Subcutaneous preadipocyte (primary cell): ENCODE measurements at places on chromosomes 11 and 22. TPM values are rescaled to one million over a fixed set of nuclear protein-coding genes. Genes with fewer than 3 reads are reported as not detected.

Gene RAD9A
- total RNA-seq, result 5.9 and 7.6 TPM in 2 replicates

Gene APOL4
- 0.20 and 1.8 TPM in 2 replicates for total RNA-seq

Gene LIF
- 1.5 and 3.1 TPM in 2 replicates for total RNA-seq

Gene UCP3
- total RNA-seq, result 0.73 and 0.78 TPM in 2 replicates

Gene KCNK4
- total RNA-seq, result not detected in 2 replicates

Gene CYP2D6
- total RNA-seq, result 0.20 and 0.37 TPM in 2 replicates

Gene MSANTD2
- total RNA-seq, result 6.6 and 11.1 TPM in 2 replicates

Gene SAA2
- total RNA-seq, result not detected in 2 replicates

Gene LTO1
- 21.7 and 22.3 TPM in 2 replicates for total RNA-seq

Gene MRPL23
- 106 and 132 TPM in 2 replicates for total RNA-seq

Gene APOA4
- total RNA-seq, result not detected in 2 replicates

Gene MMP1
- total RNA-seq, result 4.4 and 681 TPM in 2 replicates

Gene SMTNL1
- not detected in 2 replicates for total RNA-seq
